ENCODE measurements at places on chromosomes 6 and 20.

DNA sequence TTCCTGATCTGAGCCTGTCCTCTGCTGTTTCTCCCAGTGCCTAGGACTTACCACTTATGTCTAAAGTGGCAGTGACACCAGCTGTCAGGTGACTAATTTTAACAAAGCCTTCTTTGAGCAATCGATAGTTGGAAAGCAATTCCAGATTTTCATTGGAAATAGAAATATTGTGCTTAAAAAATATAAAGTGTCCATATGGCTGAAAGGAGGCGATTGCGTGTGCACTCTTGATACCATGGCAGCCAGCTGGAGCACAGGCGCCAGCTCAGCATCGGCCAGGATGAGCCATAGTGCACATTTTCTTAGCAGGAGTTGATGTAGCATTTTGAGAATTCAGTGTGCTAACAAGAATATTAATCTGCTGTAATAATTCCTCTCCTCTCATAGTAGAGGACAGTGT lies 70.0 kb downstream of the LRRC1 start:
- DNase-seq = no peak

- DNase-seq = no peak
Measured at GRCh38 chr20:48350313-48350988, 477.3 kb downstream of the PREX1 start.

DNA sequence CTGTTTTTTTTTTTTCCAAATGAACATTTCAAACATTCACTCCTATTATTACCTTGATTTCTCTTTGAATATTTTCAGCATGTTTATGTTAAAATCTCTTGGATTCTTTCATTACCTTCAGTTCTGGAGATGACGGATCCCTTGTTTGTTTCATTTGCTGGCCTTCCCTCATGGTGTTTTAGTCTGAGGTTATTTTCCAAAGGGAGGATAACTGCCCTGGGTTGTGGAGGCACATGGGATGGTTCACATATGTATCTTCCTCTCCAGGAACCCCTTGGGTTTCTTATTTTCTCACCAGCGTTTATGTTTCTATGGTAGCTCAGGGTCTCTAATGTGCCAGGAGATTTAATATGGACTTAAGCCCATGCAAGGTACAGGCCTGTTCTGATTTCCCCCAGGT lies 36.3 kb downstream of the ECT2L start:
- DNase-seq = no peak

- DNase-seq = no peak
Measured at GRCh38 chr6:30887901-30888815, 3.8 kb downstream of the DDR1 start.

GRCh38 chr6:157020881-157021343 lies 243.7 kb downstream of the ARID1B start:
- peak; percentile 42 for DNase-seq

DNA sequence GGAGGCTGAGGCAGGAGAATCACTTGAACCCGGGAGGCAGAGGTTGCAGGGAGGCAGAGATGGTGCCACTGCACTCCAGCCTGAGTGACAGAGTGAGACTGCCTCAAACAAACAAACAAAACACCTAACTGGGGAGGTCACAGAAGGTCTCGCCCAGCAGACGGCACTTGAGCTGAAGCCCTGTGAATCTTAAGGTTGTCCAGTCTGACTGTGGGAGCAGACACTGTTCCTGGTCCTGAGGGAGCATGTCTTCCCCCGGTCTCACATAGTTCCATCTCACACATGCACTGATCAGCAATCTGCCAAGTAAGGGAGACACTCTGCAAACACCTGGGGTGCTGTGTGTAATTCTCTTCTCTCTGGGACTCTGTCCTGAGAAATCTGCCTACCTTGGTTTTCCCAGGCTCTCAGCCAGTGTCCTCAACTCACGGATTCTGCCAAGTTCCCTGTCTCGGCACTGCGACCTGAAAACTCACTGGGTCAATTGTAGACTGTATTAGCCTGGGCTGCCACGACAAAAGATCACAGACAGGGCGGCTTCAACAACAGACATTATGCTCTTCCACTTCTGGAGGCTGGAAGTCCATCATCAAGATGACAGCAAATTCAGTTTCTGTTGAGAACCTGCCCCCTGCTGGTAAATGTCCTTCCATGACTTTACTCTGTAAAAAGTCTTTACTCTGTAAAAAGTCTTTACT lies 94.3 kb downstream of the JPH2 start:
- peak; percentile 54 for DNase-seq

DNA sequence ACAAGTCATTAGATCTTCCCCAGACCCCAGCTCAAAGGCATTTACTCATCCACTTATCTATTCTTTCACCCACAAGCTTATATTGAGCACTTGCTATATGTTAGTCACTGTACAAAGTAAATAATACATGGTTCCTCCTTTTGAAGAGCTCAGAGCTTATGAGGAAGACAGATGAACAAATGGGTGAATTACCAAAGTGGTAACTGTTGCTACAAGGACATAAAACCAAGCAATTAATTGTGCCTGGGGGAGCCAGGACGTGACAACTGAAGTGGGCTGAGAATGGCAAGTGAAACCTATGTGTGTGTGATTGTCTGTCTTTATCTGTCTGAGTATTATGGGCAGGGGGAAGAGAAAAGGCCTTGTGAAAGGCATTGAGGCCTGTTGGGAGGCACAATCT lies 45.6 kb upstream of the AKIRIN2 start:
- no peak for DNase-seq

GRCh38 chr6:34834789-34835518 lies 43.1 kb downstream of the BLTP3A start:
- no peak for DNase-seq

GRCh38 chr20:52190437-52191131 lies 995 bp downstream of the ZFP64 start:
- peak; percentile 6 for DNase-seq

DNA sequence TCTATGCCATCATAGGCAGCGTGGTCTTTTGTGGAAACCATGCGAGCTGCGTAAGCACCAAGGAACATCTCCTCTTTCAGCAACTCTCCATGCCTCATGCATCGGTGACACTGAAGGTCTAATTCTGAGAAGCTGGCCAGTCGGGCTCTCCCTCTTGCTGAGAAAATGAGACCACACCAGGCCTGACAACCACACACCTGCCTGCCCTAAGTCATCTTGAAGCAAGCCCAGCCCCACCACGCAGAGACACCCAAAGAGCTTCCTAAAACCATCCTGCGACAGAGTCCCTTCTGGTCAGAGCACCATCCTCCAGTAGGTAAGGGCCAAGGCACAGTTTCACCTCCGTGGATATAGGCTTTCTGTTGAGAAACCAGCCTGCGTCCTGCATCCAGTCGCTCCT lies 26.6 kb downstream of the PREX1 start:
- DNase-seq = no peak

GRCh38 chr6:144657691-144658090 lies 372.6 kb downstream of the UTRN start:
- no peak for DNase-seq

GRCh38 chr6:44224965-44225305 lies 1.5 kb downstream of the SLC29A1 start:
- DNase-seq = no peak

GRCh38 chr20:57498425-57499400 lies 26.2 kb downstream of the CTCFL start:
- peak; percentile 12 for DNase-seq

- DNase-seq = peak; percentile 2
Measured at GRCh38 chr6:143647191-143647590, 30.6 kb upstream of the PHACTR2 start.

DNA sequence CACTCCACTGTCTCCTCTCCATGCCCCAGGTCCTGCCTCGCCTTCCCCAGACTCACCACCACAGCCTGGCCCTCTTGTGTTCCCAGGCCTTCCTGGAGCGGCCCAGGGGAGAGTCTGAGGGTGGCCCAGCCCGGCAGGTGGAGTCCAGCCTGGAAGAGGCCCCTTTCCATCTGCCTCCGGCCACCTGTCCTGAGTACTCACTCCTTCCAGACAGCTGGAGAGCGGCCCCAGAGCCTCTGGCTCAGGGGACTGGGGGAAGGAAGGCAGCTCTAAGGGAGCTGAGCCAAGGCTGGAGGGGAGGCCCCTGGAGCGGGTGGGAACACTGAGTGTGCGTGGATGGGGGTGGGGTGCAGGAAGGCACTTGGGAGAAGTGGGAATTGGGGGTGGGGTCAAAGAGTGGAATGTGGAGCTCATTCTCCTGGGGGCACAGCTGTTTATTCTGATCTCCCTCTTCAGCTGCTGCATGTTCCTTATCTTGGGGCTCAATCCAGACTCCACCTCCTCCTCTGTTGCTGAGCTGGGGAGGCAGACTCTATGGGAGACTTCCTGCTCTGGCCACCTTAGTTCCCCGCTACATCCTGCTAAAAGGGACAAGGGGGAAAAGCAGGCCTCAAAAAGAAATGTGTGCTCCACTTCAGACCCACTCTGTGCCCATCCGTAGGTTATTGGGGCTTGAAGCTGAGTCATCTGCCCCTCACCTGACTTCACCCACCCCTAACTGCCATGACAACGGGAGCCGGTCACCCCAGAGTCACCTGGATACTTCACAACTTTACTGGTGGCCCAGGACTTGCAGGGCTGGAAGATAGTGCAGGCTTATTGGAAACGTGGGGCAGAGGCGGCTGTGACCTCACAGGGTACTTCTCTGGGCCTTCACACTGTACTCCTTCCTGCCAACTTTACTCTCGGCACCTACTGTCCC lies 19.5 kb upstream of the TAF8 start:
- DNase-seq = no peak

- DNase-seq = no peak
Measured at GRCh38 chr6:84304881-84305280, 77.4 kb upstream of the CEP162 start.

- DNase-seq = no peak
Measured at GRCh38 chr6:24995270-24995669, 59.5 kb upstream of the RIPOR2 start.

- no peak for DNase-seq
Measured at GRCh38 chr6:118502169-118502568, 45.9 kb upstream of the PLN start.

DNA sequence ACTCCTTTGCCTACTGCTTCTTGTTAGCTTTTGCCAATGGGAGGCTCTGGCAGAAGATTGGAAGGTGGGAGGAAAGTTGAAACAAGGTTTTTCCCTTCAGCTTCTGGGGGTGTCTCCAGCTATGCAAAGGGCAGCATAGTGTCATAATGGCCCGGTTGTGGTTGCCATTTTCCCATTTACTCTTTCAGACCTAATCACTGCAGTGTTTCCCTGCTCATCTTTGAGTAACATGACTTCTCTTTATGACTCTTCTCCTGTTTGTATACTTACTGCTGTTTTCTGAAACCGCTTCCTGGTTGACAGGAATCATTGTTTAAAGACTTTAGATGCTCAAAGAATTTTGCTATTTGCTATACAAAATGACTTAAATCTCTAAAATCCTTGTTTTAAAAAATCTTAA lies 19.9 kb downstream of the NRN1 start:
- no peak for DNase-seq

GRCh38 chr6:109332748-109333147 lies 49.5 kb downstream of the CD164 start:
- no peak for DNase-seq

DNA sequence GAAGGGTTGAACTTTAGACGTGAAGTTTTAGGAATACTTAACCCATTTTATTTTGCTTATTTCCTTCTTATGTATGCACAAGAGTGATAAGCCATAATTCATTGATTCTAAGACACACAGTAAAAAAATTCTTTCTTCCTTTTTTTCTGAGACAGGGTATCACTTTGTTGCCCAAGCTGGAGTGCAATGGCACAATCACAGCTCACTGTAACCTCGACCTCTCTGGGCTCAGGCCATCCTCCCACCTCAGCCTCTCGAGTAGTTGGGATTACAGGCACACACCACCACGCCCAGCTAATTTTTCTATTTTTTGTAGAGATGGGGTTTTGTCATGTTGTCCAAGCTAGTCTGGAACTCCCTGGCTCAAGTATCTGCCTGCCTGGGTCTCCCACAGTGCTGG lies 116.6 kb upstream of the RNF24 start:
- no peak for DNase-seq

GRCh38 chr6:169959136-169960002 lies 207.9 kb downstream of the ERMARD start:
- DNase-seq = no peak

GRCh38 chr20:5092765-5093339 lies 26.9 kb downstream of the PCNA start:
- DNase-seq = no peak

GRCh38 chr6:144493035-144493910 lies 208.1 kb downstream of the UTRN start:
- DNase-seq = no peak

DNA sequence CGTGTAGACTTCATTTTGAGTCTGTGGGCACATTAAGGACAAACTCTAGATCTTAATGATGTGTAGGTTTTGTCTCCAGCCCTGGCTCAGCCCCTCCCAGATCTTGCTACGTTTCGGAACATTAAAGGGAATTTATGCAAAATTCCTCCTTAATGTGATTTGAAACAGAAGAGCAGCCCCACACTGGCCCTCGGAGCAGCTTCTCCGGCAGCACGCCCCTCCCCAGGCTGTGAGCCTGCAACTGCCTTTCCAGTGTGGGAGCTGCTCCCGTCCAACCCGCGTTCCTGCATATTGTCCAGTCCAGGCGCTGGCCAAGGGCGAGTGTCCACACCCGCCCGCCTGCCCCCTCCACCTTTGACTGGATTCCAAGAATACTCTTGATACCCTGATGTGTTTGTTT lies 257.2 kb downstream of the TAF4 start:
- no peak for DNase-seq

- no peak for DNase-seq
Measured at GRCh38 chr6:150027806-150028565, 2.7 kb upstream of the RAET1L start.

GRCh38 chr6:136303516-136303915 lies 13.9 kb upstream of the BCLAF1 start:
- DNase-seq = no peak

DNA sequence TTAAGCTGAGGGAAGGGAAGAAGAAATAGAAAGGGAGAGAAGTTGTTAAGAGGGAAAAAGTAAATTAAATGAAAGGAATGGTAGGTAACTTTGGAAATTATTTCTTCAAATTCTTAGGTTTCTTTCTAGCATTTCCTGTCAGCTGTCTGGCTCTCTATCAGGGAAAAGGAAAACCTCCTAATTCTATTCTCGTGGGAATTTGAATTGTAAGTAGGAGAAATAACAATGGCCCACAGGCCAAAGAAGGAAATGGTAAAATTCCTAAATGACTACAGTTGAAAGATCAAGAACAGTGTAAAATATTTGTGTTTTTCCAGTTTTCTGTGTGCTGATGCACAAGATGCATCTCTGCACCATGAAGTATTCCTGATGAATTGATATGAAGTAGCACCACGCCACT lies 173.0 kb downstream of the IBTK start:
- DNase-seq = no peak

DNA sequence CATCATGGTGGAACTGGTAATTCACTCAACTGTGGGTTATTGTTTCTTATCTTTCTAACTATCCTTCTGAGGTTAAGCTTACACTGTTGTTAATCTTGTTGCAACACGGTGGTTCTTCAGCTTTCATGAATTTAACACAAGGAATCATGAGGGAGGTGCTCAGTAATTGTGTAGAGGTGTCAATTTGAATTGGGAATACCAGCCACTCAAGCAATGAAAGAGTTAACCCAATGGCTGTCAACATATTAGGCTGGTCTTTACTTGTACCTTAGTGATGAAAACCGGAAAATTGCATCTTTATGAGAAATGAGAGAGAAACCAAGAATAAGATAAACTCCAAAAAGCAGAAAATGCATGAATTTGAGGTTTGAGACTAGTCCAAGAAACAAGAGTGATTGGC lies 95.7 kb downstream of the HS3ST5 start:
- no peak for DNase-seq

- DNase-seq = no peak
Measured at GRCh38 chr6:44386929-44387345, 569 bp upstream of the CDC5L start.

Measured in T-helper 1 cell (primary cell).